ENCODE measurements at places on chromosomes 6 and 20.

DNA sequence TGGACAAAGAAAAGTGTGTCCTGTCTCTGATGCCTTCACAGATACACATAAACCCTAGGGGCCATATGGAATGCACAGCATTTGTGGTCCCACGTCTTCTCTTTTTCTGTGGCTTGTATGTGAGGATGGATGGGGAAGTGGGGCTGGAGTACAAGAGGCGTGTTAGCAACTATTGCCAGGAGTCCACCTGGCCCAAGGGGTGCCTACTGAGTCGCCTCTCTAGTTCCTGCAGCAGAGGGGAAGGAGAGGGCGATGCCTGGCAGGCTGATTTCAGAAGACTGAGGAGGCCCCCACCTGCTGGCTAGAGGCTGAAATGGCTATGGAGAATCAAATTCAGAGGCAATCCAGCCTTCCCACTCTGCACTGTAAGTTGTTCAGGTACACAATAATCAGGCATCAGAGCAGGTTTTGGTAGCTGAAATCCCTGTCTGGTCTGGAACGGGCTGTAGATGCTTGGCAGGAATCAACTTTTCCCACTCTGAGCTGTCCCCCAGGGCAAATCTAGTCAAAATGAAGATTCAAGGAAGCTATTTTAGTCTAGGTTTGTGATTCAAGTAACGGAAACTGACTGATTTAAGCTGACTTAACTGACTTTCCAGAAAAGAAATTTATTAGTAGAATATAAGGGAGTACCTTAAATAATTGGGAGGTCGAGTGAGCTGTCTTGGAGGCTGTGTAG, 14.9 kb upstream of the PPARD start:
- DNase-seq: no peak

- DNase-seq: peak; percentile 23
Observed at GRCh38 chr6:157823528-157824370, 703 bp downstream of the SNX9 start.

- DNase-seq: no peak
Observed at GRCh38 chr6:148493424-148493823, 150.8 kb downstream of the SASH1 start.

DNA sequence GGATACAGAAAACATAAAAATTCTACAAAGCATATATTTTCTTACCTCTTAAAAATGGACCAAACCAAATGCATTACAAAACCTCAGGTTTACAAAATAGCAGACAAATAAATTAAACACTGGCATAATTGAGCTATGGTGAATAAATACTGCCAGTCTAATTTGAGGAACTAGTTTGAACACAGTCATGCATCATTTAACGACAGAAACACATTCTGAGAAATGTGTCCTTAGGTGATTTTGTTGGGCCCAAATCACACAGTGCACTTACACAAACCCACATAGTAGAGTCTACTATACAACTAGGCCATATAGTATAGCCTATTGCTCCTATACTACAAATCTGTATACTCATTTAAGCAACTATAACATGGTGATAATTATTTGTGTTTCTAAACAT, 215.6 kb downstream of the FOXC1 start:
- DNase-seq: no peak

GRCh38 chr20:10673176-10673841, 490 bp downstream of the JAG1 start:
- peak; percentile 66 for DNase-seq

- DNase-seq: no peak
Observed at GRCh38 chr6:155224618-155225017, 39.2 kb upstream of the CLDN20 start.

Measured in hypothalamus (tissue), 51 donors.